Motor neuron (in vitro differentiated cells): ENCODE measurements at places on chromosomes 1 and 21. TPM values are rescaled to one million over a fixed set of nuclear protein-coding genes. Genes with fewer than 3 reads are reported as not detected.

Gene KLHL17
- 7.5 and 8.8 TPM in 2 replicates for total RNA-seq

Gene GUCA2A
- not detected in 2 replicates for total RNA-seq

Gene PERM1
- total RNA-seq: 0.14 TPM in 1 of 2 replicates, not detected in the other

Gene SHISAL2A
- 0.38 and 0.56 TPM in 2 replicates for total RNA-seq

Gene MAN1C1
- 2.7 and 3.7 TPM in 2 replicates for total RNA-seq

Gene NBL1
- 24.8 and 41.0 TPM in 2 replicates for total RNA-seq

Gene ADGRL2
- total RNA-seq: 88.5 and 94.6 TPM in 2 replicates

Gene TACSTD2
- not detected in 2 replicates for total RNA-seq

Gene AMIGO1
- total RNA-seq: 3.5 and 3.6 TPM in 2 replicates

Gene AJAP1
- 2.9 and 3.8 TPM in 2 replicates for total RNA-seq

GRCh38 chr21:25518491-25518911 lies 88.8 kb downstream of the MRPL39 start:
- no peak for ATAC-seq

DNA sequence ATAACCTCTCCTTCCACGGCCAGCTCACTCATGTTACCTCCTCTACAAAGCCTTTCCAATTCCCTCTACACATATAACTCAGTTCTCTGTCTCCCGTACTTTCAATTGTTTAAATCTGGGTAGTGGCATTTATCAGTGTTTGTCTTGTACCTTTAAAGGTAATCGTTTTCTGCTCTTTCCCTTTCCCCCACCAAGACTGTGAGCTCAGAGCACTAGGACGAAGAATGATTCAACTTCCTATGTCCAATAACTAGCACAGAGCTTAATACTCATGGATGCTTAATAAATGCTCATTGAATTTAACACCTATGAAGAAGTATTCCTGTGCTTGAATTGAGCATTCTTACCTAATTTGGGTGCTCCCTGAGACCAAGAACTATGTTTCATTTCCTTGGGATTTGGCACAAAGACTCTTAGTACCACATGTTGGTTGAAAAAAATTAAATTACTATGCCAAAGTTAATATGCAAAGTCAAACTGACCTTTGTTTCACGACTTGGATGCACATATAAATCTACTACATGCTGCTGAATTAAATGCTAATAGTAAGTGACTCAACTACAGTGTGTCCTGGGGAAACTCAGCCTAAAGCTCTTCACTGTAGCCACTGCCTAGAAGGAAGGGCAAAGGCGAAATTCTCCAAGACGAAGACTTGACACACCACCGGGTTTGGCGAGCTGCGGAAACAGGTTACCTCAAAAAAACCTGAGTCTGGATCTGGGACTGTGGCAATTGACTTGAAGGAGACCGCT lies 30.6 kb upstream of the C1orf185 start:
- no peak for ATAC-seq

GRCh38 chr1:44660176-44660575 lies 14.1 kb downstream of the TMEM53 start:
- peak; percentile 25 for ATAC-seq

GRCh38 chr1:5424802-5425703 lies 567.2 kb downstream of the NPHP4 start:
- peak; percentile 85 for ATAC-seq

GRCh38 chr1:234836045-234836681 lies 226.2 kb upstream of the IRF2BP2 start:
- ATAC-seq: no peak

- no peak for ATAC-seq
Observed at GRCh38 chr1:64851664-64852063, 106.8 kb downstream of the RAVER2 start.

GRCh38 chr1:162293073-162293692 lies 83.5 kb downstream of the SPATA46 start:
- peak; percentile 80 for ATAC-seq

DNA sequence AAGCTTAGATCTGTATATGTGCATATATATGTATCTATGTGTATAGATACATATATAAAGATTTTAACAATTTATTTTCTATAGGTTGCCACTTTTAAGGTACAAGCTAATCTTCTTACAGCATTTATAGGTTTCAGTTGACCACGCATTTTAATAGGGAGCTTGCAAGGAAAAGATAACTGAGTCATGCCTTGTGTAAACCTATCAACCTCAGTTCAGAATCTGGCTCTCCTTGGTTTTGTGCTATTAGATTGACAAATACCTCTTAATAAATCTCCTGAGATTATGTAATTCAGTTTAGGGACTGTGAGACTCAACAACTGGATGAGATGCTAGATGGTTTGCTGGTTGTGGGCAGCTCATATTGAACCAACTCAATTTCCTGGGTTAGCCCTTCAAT lies 114.7 kb upstream of the SERBP1 start:
- ATAC-seq: no peak

DNA sequence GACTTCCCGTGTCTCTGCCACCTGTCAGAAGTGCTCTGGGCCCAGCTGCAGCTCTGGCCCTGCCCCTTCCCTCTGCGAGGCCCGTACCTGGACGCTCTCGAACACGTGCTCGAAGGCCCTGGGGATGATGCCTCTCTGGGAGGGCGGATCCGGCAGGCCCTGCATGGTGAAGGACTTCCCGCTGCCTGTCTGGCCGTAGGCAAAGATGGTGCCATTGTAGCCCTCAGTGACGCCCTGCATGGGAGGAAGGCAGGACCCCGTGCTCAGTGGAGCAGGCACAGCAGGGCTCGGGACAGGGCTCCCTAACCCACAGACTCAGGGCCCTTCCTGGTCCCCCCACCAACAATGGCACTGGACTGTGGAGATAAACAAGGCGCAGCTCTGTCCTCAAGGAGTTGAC lies 2.4 kb downstream of the KIF17 start:
- no peak for ATAC-seq

GRCh38 chr1:5747426-5748285 lies 244.6 kb downstream of the NPHP4 start:
- no peak for ATAC-seq

GRCh38 chr1:8343044-8343443 lies 25.1 kb downstream of the SLC45A1 start:
- peak; percentile 10 for ATAC-seq

DNA sequence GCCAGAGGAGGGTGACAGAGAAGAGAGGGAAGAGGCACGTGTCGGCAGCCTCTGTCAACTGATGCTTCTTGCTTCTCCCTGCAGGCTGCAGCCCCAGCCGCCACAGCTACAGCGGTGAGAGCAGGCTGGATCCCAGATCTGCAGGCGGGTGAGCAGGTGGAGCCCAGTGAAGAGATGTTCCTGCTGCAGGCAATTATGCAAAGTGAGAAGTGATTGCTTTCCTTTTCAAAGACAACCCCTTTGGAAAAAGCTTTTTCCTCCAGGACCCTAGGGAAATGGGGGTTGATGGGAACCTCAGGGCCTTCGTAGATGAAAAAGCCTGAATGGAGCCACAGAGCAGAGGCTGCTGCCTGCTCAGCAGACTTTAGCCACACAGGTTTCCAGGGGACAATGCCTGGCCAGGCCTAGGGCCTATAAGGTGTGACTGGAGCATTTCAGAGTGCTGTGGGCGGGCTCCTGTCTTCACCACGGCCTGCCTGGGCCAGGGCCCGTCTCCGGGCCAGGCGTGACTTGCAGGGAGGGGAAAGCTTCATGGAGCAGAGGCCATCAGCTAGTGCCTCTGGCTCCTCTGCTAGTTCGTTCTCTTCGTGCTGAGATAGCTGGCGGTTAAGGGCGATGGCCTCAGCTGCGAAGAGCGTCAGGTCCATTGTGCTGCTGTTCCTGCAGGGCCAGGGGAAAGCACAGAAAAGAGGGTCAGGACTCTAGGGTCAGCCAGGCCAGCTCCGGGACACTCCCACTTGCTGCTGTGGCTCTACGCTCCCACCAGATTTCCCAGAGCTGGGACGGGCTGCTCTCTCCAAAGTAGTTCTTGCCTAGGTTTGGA lies 6.9 kb upstream of the KNCN start:
- ATAC-seq: peak; percentile 80

DNA sequence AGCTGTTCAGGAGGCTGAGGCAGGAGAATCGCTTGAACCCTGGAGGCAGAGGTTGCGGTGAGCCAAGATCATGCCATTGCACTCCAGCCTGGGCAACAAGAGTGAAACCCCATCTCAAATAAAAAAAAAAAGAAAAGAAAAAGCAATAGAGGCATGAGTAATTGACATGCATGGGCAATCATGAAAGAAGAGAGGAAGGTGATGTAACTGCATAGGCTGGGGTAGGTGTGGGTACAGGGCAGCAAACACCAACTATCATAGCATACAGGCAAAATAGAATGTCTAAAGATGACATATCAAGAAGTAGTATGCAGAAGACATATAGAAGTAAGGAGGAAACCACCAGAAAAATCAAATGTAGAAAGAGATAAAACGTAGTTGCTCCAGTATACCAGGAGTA lies 19.0 kb upstream of the MGST3 start:
- ATAC-seq: no peak

DNA sequence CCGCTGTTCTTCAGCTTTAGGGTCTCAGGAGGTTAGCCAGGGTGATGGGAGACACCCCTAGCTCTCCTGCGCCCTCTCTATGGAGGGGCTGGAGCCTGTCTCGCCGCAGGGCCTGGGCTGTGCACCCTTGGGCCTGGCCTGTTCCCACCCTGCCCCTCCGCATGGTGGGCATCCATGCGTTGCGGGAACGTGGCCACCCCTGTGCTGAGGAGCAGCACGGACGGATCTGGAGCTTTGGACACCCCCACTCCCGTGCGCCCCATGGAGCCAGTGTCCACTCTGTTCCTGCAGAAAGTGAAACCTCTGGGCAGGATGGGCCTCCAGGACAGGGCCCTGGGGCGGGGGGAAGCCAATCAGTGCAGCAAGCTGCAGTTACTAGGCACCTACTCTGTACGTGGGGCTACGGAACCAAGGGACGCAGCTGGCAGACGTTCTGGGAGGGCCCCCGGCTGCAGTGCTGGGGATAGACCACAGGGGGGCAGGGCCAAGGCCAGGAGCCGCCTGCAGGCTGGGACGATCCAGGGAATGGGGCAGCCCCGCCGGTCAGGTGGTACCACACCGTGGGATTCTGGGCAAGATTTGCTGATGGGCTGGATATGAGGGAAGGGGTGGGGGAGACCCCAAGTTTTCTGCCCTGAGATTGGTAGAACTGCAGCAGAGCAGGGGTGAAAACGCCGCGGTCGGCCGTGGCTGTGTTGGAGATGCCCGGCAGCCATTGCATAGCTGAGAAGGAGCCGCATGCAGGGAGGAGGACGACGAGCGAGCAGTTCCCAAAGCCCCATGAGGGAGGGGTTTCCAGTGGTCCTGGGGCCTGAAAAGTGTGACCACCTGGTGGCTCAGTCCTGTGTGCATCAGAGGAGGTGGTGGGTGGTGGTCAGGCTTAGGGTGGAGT lies 43.3 kb downstream of the TP73 start:
- ATAC-seq: peak; percentile 50

- no peak for ATAC-seq
Observed at GRCh38 chr21:34043333-34043732, 30.0 kb upstream of the MRPS6 start.

DNA sequence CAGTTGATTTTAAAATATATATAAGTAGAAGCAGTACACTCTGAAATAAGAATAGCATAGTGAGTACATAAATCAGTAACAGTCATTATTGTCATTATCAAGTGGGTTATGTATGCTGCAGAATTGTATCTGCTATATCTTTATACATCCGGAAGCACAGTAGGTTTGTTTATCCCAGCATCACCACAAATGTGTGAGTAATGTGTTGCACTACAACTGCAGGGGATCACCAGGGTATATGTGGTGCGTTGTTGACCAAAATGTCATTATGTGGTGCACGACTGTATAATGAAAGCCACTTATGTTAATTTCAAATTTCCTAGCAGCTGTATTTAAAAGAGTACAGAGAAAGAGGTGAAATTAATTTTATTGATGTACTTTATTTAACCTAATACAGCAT lies 87.7 kb upstream of the GADD45A start:
- no peak for ATAC-seq

GRCh38 chr21:21813934-21814333 lies 815.7 kb downstream of the NCAM2 start:
- ATAC-seq: no peak

DNA sequence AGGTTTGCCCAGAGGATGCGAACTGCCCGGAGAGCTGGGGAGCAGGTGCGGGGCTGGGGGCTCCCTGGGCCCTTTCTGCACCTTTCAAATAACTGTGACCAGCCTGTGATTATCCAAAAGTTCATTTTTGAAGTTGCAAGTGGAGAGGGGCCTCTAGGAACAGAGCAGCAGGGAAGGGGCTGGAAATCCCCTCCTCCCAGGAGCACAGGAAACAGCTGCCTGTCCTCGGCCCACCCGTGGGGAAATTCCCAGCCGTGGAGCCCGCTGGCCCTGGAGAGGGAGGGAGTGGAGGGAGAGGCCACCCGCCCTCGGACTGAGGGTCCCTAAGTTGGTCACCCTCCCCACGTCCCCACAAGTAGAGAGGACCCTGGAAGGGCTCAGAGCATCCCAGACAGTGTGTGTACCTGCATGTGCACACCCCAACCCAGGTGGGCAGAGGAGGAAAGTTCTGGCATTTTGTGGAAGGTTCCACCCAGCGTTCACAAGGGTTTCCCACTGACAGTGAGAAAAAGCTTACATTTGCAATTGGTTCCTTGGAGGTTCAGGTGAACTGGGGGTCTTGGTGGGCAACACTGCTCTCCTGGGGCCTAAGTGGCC lies 1.2 kb upstream of the TNFRSF4 start:
- ATAC-seq: no peak

DNA sequence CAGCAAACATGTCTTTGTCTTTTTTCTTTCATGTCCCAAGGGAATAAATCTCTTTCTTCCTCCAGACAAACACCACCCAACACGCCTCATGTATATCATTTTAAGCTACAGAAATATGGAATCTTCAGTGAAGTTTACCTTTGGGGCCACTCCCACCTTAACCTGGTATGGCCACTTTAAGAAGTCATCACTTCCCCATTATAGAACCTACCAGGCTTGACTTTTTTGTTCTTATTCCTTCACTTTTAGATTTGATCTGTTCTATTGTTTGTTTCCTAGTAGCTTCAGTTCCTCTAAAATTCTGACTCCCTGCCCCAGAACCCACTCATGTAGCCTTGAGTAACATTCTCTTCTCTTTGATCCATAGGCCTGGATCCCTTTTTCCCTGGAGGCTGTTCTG lies 226.3 kb downstream of the HLX start:
- no peak for ATAC-seq

DNA sequence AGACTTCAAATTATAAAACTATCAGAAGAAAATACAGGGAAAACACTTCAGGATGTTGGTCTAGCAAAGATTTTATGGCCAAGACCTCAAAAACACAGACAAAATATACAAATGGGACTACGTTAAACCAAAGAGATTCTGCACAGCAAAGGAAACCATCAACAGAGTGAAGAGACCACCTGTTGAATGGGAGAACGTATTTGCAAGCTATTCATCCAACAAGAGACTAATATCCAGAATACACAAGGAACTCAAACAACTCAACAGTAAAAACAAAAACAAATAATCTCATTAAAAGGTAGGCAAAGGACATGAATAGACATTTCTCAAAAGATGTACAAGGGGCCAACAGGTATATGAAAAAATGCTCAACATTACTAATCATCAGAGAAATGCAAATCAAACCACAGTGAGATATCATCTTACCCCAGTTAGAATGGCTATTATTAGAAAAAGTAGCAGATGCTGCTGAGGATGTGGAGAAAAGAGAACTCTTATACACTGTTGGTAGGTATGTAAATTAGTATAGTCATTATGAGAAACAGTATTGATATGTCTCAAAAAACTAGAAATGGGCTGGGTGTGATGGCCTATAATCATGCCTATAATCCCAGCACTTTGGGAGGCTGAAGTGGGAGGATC lies 112.6 kb downstream of the LRIG2 start:
- no peak for ATAC-seq
